Trophoblast cell (in vitro differentiated cells and primary cell): ENCODE measurements at places on chromosomes 3 and 15.

GRCh38 chr15:82688691-82689090 is 21.0 kb downstream of the AP3B2 start:
- no peak for DNase-seq

DNA sequence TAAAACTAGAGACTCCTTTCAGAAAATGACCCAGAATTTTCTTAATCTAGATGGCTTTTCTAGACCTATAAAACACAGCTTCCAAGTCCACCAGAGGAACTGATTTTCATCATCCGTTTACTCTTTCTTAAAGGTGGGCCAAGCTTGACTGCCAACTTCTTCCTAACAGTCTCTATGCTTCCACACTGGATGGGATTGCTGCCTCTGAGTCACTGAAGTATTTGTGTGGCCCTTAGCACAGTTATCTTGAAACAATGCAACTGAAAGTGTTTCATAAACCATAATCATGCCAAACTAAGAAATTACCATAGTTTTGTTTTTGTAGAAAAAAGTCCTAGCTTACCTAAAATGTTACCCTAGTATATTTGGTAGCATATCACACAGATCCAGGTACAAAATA is 985.7 kb downstream of the TUSC7 start:
- no peak for DNase-seq

DNA sequence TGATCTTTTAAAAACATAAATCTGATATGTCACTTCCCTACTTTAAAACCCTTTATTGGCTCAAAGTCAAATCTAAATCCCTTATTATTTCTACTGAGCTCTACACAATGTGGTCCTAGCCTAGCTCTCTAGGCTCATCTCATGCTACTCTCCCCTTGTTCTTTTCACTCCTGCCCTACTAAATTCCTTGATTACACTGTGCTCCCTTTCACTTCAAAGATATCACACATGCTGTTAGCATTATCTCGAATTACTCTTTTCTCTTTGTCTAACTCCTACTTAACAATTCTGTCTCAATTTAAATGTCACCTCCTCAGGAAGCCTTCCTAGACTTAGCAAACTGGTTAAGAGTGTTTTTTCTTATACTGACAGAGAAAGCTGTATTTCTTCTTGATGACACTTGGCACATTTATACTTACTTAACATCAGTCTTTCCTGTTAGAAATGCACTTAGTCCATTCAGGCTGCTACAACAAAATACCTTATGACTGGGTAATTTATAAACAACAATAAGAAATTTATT is 102.0 kb downstream of the SCAPER start:
- DNase-seq: no peak

DNA sequence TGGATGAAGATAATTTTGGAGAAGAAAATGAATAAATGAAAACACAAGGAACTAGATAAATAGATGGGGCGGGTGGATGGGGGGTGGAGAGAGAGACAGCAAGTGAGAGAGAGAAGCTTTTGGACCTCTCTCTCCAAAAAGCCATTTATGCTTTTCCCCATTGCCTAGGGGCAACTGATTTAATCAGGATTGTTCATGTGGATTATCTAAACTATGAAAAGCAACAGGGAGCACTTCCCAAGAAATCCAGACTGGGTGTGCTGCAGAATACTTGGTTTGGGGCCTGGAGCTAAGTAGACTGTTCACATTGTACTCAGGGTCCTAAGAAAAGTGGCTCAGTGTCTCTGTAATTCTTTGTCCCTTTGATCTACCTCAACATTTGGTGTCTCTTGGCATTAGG is 367.0 kb downstream of the TIGIT start:
- no peak for DNase-seq

DNA sequence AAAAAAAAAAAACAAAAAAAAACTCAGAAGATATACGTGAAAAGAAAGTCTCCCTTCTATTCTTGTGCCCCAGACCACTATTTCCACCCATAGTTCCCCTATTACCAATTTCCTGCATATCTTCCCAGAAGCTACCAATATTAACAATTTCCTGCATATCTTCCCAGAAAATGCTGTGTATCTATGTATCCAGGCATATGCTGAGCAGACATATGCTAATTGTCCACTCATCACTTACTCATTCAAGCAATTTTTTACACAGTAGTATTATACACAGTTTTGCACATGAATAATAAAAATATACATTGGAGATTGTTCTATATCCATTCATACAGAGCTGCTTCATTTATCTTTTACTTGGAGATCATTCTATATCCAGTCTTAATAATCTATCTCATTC is 12.6 kb upstream of the SLMAP start:
- DNase-seq: no peak

DNA sequence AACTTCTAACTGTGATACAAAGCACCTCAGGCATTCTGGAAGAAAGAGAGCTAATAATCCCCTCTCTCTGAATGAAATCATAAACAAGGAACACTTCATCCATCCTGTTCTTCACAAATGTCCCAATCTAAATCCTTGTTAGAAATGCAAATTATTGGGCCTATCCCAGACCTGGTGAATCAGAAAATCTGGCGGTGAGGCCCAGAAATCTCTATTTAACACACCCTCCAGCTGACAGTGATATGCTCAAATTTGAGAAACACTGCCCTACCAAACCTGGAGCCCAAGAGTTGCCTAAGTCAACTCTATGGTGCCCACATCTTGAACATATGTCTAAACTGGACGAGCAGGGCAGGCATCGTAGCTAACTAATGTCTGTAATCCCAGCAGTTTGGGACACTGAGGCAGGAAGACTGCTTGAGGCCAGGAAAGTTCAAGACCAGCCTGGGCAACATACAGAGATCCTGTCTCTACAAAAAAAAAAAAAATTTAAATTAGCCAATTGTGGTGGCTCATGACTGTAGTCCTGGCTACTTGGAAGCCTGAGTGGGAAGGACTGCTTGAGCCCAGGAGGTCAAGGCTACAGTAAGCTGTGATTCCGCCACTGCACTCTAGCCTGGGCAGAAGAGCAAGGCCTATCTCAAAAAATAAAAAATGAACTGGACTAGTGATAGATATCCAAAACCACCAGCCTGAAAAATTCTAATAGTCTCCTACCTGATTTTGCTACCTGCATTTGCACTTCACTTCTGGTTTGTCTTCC is 23.1 kb downstream of the SCAP start:
- no peak for DNase-seq

- DNase-seq: no peak
Measured at GRCh38 chr15:70947351-70948335, 55.0 kb downstream of the LRRC49 start.

GRCh38 chr3:99794485-99794884 is 23.2 kb upstream of the CMSS1 start:
- no peak for DNase-seq
